T1000 (cell line): ENCODE measurements at places on chromosomes 7 and 10.

GRCh38 chr10:70297224-70297623 lies 13.4 kb upstream of the NPFFR1 start:
- no peak for DNase-seq

DNA sequence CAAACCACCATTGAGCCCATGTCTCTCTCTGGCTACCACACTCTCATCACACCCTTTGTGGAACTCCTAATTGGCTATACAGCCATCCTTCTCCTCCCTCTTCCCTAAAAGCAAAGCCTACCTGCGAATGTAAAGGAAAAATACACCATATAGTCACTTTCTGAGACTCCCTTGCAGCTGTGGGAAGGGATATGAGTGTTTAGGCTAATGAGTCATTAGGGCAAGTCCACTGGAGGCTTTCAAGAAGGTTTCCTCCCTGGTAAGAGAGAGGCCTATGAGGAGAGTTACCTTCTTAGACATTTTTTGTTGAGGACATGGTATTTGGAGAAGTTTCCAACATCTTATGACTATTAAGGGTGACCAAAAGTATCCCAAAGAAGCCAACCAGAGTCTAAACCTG lies 4.1 kb upstream of the TMEM243 start:
- DNase-seq, result no peak

DNA sequence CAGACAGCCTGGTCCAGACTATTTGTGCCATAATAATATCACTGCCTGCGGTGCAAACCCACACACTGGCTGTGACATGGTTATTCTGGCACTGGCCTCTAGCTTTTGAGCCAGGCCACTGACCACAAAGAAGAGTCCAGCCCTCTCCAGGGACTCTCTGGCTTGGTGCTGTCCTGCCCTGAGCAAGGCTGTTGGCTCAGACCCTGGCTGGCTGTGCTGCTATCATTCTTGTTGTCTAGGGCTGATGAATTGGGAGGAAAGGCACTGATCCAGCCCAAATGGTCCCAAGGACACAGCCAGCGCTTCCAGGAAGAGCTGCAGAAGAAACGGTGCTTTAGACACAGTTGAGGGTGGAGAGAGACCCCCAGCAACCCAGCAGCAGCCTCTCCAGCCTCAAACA lies 80.8 kb downstream of the TMEM130 start:
- no peak for DNase-seq

DNA sequence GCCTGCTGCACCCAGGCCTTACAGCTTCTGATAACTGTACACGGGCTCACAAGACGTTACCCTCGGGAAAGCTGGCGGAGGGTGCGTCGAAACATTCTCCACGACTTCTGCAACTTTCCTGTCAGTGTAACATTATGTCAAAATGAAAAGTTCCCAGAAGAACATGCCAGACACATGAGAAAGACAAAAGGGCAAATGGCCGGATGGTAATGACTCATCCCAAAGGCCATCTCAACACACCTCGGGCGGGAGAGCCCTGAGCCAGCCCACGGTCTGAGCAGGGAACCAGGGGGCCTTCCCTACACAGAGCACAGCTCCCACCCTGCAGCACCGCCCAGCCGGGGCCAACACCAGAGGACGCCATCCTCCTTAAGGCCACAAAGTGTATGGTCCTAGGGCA lies 118.7 kb downstream of the MAD1L1 start:
- DNase-seq, result peak; percentile 6

DNA sequence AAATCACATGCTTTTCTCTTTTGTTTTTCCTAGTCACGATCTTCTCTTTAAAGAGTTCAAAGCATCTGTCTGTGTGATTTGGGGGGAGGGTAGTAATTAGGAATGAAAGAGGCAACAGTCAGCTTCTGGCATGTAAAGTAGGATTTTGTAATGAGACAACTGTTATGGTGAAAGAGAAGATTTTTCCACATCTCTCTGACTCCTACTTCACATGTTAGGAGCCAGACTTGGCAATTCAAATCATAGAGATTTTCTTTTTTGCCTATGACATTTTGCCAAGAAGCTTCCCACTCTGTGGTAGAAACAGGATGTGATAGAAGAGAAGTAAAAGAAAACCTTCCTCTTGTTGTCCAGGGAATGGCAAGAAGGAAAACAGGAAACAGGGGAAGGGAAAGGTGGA lies 38.3 kb upstream of the KLHL7 start:
- DNase-seq, result no peak

- DNase-seq, result no peak
Observed at GRCh38 chr10:30248728-30249127, 100.3 kb downstream of the MTPAP start.

GRCh38 chr10:88092973-88093372 lies 229.5 kb downstream of the PTEN start:
- DNase-seq, result no peak

- DNase-seq, result no peak
Observed at GRCh38 chr10:79267499-79267898, 79.8 kb upstream of the PPIF start.

DNA sequence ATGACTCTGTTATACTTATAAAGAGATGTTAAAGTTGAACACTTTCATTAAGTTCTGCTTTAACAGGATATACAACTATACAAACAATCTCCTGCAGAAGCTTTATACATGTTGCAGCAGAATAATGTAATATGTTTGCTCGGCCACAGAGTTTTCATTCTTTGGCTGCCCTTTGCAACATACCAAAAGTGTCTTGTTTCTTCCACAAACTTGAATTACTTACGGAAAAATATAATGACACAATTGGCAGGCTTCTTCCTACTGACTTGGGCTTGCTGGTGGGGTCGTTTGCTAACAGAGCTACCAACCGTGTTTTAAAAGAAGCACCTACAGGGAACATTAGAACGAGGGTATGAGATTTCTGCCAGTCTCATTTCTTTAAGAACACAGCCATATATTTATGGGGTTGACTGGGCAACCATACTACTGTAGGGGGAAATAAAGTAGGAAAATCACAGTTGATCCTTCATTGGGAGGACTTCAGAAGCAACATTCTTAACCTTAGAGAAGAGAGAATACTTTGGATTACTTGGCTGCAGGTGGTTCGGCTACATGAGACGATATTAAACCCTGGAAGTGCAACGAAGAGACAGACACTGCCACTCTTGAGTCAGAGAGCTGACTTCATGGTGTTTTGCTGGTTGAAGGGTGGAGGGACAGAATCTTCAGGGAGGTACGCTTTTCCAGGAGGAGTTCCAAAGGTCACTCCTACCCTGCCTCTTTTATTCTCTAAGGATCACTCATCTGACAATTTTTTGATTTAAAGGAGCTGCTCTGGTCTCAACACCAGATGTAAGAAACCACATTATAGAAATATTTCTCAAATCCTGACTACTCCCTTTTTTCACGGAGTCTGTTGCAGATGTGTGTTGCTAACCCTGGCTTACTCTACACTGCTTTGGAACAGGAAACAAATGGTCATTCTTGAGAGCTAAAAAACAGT lies 123.9 kb downstream of the SEMA3C start:
- DNase-seq, result no peak

DNA sequence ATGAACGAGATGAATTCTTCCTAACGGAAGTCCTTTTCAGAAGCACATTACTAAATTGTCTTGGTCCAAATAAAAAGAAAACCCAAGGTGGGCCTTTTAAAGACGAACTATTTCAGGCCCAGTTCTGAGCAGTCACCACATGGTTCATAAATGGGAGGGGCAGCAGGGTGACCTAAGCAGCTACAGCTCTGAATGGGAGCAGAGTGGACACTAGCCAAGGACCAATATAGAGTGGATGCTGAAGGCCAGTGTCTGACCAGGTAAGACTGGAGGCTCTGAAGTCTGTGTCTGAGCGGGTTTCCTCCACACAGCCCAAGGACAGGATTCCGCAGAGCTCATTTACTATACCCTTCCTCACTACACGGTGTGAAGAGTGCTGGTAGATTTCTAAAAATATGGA lies 159.1 kb downstream of the TMEM26 start:
- no peak for DNase-seq

- DNase-seq, result no peak
Observed at GRCh38 chr10:1057106-1057657, 997 bp downstream of the WDR37 start.

GRCh38 chr7:21154614-21155013 lies 273.3 kb upstream of the SP4 start:
- no peak for DNase-seq

- DNase-seq, result no peak
Observed at GRCh38 chr10:29860166-29860565, 199.2 kb downstream of the JCAD start.

GRCh38 chr10:88088441-88089340 lies 225.3 kb downstream of the PTEN start:
- DNase-seq, result no peak

- DNase-seq, result no peak
Observed at GRCh38 chr10:132681858-132682755, 103.8 kb downstream of the NKX6-2 start.

- no peak for DNase-seq
Observed at GRCh38 chr7:89332026-89332425, 536.5 kb upstream of the TEX47 start.

DNA sequence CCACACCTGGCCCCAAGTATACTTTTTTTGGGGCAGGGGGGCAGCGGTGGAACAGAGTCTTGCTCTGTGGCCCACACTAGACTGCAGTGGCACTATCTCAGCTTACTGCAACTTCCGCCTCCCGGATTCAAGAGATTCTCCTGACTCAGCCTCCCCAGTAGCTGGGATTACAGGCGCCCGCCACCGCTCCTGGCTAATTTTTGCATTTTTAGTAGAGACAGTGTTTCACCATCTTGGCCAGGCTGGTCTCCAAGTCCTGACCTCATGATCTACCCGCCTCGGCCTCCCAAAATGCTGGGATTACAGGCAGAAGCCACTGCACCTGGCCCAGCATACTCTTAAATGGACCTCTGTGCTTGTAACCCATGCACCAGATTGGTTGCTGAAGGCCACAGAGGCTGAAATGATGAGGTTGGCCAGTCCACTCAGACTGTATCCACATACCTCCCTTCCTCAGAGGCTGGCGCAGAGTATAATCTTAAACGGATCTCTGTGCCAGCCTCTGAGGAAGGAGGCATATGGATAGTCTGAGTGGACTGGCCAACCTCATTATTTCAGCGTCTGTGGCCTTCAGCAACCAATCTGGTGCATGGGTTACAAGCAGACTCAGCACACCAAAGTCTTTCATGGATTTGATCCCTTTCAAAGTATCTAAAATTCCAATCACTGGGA lies 3.0 kb downstream of the CALN1 start:
- no peak for DNase-seq

GRCh38 chr7:28688651-28689050 lies 269.5 kb downstream of the TRIL start:
- no peak for DNase-seq

- DNase-seq, result no peak
Observed at GRCh38 chr7:124460056-124460450, 305.5 kb downstream of the GPR37 start.

GRCh38 chr10:30098629-30099028 lies 39.2 kb upstream of the JCAD start:
- no peak for DNase-seq

GRCh38 chr7:157394246-157395191 lies 57.7 kb downstream of the DNAJB6 start:
- no peak for DNase-seq

DNA sequence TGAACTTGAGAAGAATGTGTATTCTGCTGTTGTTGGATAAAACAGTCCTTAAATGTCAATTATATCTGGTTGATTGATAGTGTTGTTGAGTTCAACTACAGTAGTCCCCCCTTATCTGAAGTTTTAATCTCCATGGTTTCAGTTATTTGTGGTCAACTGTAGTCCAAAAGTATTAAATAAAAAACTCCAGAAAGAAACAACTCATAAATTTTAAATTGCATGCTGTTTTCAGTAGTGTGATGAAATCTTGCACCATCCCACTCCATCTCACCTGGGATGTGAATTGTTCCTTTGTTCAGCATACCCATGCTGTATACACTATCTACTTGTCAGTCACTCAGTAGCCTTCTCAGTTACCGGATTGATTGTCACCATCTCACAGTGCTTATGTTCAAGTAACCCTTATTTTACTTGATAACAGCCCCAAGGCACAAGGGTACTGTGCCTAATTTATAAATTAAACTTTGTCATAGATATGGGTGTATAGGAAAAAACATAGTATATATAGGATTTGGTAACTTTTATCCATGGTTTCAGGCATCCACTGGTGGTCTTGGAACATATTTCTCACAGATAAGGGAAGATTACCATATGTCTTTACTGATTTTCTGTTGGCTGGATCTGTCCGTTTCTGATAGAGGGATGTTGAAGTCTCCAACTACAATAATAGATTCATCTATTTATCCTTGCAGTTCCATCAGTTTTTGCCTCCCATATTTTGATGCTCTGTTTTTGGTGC lies 57.1 kb downstream of the AOAH start:
- DNase-seq, result no peak

GRCh38 chr7:88307412-88307811 lies 718 bp upstream of the STEAP4 start:
- no peak for DNase-seq

GRCh38 chr10:36494371-36494770 lies 631.0 kb upstream of the ANKRD30A start:
- no peak for DNase-seq

DNA sequence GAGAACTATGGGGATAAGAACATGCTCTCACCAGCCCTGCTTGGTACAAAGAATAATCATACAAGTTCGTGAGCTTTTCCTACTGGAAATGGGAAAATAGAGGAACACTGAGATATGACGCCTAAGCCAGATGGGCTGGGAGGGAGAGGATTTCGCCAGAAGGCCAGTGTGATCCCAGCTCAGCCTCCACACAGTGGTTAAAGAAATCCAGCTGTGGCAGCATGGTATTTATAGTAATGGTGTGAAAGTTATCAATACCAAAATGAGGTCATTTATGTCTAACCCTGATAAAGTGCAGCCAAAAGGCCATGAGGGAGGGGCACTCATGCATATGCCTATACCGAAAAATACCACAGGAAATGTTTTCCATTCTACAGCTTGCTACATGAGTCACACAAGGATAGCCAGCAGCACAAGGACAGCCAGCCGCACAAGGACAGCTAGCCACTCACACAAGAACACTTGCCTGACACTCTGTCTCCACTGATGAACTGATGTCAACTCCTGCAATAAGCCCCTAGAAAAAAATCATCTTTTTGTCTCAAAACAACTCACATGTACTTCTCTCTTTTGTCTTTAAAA lies 49.4 kb downstream of the FRMPD2 start:
- no peak for DNase-seq

DNA sequence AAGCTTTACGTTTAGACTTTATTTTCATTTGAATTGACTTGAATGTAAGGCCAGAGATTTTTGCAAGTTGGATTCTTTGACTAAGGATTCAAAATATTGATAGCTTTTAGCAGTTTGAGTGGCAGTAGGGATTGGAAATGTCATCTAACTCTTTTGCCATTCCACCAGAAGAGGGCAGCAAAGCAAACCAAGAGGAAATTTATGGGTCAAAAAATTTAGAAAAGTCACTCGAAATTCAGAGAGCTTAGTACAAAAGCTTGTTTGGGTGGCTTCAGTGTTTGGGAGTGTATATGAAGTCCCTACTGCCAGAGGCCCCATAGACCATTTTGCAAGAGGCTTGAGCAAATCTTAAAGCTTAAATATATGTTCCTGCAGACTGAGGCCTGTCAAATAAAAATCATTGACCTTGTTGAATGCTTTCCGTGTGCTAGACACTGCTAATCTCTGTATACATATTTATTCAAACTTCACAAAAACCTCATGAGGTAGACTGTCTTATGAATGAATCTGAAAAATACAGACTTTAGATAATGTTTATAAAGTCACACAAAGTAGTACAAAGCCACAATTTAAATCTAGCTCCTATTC lies 44.6 kb upstream of the RSBN1L start:
- no peak for DNase-seq

- no peak for DNase-seq
Observed at GRCh38 chr10:75542906-75543305, 111.5 kb downstream of the LRMDA start.
